Daoy (cell line): ENCODE measurements at places on chromosomes 12 and 14. TPM values are rescaled to one million over a fixed set of nuclear protein-coding genes. Genes with fewer than 3 reads are reported as not detected.

DNA sequence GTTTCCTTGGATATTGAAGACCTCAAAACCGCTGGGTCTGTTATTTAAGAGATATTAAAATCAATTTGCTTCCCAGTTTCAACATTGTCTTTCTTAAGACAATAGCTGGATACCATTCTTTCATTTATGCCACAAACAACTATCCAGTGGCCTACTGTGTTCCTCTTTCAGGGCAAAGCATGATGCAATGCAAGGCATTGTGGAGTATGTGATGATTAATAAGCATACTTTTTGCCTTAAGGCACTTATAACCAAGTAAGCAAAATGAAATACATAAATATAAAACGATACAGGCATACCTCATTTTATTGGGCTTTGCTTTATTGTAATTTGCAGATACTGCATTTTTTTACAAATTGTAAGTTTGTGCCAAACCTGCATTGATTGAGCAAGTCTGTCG is 45.5 kb downstream of the SCN8A start:
- no peak for DNase-seq

- no peak for DNase-seq
Observed at GRCh38 chr12:47807338-47807737, 12.4 kb downstream of the HDAC7 start.

DNA sequence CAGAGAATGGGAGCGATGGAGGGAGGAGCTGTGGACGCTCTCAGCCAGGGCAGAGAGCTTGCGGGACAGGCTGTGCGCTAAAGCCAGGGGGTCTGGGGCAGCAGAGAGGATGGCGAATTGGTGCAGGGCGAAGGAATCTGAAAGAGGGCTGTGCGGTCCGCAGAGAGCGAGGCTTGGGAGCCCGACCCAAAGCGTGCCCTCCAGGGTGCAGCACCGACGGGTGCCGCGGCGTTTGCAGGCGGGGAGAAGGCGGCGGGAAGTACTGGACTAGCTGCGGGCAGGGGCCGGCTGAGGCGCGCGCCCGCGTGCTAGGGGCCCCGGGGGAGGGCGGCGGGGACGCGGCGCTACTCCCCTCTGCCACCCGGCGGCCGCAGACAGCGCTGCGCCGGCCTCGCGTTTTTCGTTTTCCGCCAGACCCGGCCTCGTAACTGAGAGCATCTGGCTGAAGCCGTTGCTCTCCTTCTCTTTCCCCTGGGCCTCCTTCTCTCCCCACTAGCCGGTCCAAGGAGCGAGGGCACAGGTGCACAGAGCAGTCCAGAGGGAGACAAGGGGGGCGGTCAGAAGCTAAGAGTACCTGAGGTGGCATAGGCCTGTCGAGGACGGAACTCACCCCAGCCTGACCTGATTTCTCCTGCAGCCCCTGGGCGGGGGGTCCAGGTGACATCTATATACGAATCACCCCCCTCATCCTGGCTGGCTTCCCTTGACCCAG is 24.9 kb downstream of the SLC6A12 start:
- DNase-seq, result peak; percentile 73

DNA sequence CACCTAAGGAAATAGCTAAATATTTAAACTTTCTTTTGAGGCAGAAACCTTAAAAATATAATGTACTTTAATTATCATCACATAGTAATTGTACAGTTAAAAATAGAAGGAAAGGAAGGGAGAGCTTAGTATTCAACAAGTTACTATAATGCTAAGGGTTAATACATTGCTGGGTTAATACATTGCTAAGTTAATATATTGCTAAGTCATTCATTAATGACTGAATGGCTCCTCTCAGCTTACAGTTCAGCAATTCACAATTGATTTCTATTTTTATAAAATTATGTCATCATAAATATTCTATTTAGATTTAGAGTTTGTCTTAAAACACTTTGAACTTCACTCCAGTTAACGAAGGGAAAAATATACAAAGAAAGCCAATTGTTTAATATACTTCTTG is 207.9 kb downstream of the BMP4 start:
- DNase-seq, result no peak

Gene SNRNP35
- 6.4 and 21.5 TPM in 2 replicates for total RNA-seq

- DNase-seq, result peak; percentile 20
Observed at GRCh38 chr14:25400607-25401206, 350.8 kb upstream of the STXBP6 start.

DNA sequence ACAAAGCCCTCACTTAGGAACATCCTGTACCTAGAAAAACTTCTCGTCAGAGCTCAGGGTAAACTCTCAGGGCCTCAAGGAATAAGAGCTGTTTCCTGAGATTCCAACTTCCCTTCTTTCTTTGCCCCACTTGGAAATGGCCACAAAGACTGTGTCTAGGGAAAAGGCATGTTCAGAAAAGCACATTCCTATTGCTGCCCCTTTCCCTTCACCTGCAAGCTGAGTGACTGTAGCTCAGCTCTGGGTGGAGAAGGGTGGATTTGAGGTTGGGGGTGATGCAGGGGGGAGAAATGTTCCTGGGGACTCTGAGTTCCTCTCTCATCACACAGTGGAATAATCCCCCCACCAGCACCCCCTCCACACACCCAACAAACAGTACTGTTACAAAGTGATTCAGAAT is 6.8 kb downstream of the ENDOU start:
- no peak for DNase-seq

DNA sequence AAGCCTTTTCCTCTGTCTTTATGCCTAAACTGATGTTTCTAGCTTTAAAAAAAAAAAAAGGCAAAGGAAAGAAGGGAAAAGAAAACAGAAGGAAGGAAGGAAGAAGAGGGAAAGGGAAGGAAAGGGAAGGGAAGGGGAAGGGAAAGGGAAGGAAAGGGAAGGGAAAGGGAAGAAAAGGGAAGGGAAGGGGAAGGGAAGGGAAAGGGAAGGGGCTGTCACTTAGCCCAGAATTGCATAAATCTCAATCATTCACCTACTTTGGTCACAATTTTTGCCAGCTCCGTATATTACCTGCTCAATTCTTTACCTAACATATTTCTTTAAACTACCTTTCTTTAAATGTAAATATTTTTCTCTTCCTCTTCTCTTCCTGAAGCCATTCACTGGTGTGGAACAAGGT is 26.8 kb downstream of the CIT start:
- DNase-seq, result no peak

DNA sequence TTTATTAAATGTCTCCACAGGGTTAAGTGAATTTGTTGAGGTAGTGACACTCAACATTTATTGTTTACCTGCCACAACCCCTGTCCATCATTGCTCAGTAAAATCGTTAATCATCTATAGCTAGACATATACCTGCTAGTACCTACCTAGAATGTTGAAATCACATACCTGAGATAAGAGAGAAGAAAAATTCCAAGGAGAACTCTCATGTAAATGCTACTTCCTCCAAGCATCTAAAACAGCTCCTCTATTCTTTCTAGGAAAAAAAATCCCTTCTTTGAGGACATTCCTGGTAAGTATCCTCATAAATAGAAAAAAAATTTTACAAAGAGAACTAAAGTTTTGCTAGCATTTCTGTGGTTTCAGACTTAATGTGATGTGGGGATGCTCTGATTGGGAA is 325.1 kb downstream of the DAD1 start:
- no peak for DNase-seq

- DNase-seq, result no peak
Observed at GRCh38 chr12:19148860-19149259, 19.3 kb downstream of the PLEKHA5 start.

- DNase-seq, result no peak
Observed at GRCh38 chr12:126233625-126234024, 1168.4 kb downstream of the AACS start.

DNA sequence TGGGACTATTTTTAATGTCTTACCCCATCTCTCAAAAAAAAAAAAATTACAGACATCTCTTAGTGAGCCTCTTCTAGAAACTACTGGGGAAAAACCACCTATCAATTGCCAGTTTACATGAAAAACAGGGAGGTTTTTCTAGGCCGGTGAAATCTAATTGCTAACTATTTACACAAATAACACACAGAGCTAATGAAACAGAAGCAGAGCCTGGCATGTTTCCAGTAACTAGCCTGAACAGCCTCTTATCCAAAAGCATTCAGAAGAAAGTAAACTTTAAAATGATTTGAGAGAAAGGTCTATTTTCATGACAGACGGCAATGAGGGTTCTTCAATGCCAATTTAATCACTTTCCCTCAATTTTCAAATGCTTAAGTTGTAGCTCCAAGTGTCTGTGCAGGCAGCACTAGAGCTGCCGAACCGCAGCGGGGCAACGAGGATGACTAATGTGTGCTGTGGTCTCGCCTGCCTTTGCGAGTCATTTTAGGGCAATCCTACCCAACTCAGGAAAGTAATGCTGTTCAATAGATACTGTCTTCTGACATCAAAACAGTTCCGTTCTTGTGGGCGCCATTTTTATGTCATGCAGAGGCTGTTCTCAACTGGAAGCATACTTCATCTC is 84.6 kb downstream of the SETD3 start:
- DNase-seq, result peak; percentile 90

DNA sequence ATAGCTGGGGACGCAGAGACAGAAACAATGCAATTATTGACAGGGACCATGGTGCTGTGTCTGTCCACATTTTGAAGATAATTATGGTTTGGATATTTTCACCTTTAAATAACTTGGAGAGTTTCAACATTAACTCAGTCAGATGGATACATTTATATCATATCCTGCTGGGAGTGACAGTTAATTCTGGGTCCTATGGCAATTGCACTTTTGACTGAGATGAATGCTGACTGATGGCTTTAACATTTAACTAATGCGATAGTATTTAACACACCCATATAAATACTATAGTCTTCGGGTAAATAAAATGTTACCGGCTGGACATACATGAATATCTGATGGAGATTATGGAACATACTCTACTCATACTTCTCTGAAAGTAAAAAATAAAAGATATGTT is 118.3 kb downstream of the LRRK2 start:
- DNase-seq, result no peak

Gene PGF
- total RNA-seq, result 4.4 and 8.0 TPM in 2 replicates

- DNase-seq, result no peak
Observed at GRCh38 chr12:58918469-58918844, 1.8 kb downstream of the LRIG3 start.

DNA sequence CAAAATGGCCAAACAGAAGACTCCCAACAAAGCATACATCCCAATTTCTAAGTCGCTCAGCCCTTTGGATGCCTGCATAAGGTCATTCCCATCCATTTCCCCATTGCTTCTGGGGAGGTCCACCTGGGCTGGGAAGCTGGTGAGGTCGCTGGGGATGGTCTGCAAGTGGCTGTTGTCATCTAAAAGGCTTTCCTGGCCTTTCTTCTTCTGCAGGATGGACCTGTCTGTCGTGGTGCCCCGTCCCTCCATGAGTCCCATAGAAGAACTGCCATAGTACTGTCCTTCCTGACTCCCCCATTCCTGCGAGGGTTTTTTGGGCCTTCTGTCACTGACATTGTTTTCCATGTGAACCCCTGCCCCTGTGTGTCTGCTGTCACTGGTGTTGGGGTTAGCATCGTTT is 221.1 kb downstream of the GLT1D1 start:
- DNase-seq, result no peak

- DNase-seq, result no peak
Observed at GRCh38 chr14:81179631-81180030, 41.1 kb downstream of the GTF2A1 start.

DNA sequence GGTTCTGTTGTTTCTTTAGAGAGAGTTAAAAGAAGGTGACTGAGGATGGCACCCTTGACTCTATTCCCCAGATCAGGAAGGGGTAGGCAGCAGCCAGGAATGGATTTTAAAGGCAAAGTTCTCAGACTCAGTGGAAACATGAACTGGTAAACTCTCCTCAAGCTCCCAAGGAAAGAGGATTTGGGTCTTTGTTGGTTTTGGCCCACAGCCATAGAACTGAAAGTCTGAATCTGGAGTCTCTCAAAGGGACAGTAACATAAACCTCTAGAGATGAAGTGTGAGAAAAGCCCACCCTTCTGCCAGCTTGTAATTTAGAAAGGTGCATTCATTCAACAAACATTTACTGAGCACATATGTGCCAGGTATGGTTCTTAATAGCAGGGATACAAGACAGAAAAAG is 28.6 kb upstream of the BLTP3B start:
- no peak for DNase-seq

DNA sequence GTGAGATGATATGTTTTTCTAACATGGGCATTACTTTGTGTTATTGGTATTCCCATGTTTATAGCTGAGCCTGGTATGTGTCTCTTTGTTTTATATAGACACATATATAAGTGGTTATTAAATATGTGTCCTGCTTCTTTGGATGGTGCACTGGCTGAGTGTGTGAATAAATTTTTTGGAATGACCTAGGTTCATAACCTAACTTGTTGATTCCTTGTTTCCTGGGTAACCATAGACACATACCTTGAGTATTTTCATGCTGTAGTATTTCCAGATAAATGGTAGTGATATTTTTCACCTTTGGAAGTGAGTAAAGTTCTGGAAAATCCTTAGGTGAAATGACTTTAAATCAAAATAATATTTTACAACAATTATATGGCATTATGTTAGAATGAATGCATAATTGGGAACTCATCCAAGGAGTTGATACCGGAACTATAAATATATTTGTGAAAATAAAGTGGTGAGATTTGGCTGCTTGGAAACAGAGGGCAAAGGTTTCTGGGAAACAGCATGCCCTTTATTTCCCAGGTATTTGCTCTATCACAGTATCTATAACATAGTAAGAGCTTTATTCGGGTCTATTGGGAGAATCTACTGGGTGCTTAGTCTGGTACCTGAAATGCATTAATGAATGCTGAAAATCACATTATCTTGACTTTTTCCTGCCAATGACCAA is 64.3 kb upstream of the REP15 start:
- DNase-seq, result no peak
